T1000 (cell line): ENCODE measurements at places on chromosomes 5 and 9.

GRCh38 chr5:133957591-133957990, 10.8 kb downstream of the C5orf15 start:
- DNase-seq: no peak

DNA sequence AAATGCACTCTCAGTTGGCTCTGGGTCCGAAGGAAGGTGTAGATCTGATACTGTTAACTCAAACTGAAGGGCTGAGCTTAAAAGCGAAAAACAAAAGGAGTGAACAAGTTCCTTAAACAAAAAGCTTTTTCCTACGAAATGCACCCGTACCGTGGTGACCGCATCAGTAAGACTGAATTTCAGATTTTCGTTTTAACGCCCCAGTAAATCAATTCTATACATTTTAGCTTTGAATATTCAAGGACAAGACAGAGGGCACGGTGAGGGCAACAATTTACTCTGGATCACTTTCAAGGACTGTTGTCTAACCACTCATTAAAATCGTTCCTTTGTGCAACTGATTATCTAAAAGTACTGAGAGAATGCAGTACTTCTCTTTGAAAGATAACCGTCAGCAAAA, 1.9 kb downstream of the HOMER1 start:
- no peak for DNase-seq

- DNase-seq: no peak
These were observed 4.8 kb upstream of the PAM start for GRCh38 chr5:102750151-102750834.

- no peak for DNase-seq
These were observed 90.2 kb upstream of the C9orf72 start for GRCh38 chr9:27663526-27663925.

- DNase-seq: no peak
These were observed 215.3 kb downstream of the TLR4 start for GRCh38 chr9:117919538-117919937.
